ENCODE measurements at places on chromosomes 4 and X.
A peak's percentile ranks its signal among the peaks of the same experiment; 100 is the strongest.

- no peak for DNase-seq
These were observed 11.9 kb downstream of the SULT1E1 start for GRCh38 chr4:69848028-69848427.

GRCh38 chrX:100089724-100090123, 320.3 kb downstream of the PCDH19 start:
- DNase-seq: no peak

- DNase-seq: peak; percentile 21
These were observed 1000.7 kb downstream of the STIM2 start for GRCh38 chr4:27861381-27861787.

GRCh38 chr4:80125252-80126177, 52.5 kb upstream of the ANTXR2 start:
- no peak for DNase-seq

- DNase-seq: no peak
These were observed 135.7 kb downstream of the CNKSR2 start for GRCh38 chrX:21509912-21510311.

- DNase-seq: no peak
These were observed 347.7 kb downstream of the GABRG1 start for GRCh38 chr4:45776146-45776545.

DNA sequence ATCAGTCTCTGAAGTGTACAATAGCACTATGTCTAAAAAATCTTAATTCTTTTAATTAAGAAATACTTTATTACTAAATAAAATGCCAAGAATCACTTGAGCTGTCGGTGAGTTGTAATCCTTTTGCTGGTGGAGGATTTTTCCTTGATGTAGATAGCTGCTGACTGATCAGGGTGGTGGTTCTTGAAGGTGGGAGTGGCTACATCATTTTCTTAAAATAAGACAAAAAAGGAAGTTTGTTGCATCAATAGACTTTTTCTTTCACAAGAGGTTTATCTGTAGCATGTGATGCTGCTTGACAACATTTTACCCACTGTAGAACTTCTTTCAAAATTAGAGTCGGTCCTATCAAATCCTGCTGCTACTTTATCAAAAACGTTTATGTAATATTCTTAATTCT, 68.8 kb upstream of the ZC4H2 start:
- no peak for DNase-seq

GRCh38 chrX:136747003-136747986, 33.4 kb downstream of the ARHGEF6 start:
- DNase-seq: peak; percentile 23

DNA sequence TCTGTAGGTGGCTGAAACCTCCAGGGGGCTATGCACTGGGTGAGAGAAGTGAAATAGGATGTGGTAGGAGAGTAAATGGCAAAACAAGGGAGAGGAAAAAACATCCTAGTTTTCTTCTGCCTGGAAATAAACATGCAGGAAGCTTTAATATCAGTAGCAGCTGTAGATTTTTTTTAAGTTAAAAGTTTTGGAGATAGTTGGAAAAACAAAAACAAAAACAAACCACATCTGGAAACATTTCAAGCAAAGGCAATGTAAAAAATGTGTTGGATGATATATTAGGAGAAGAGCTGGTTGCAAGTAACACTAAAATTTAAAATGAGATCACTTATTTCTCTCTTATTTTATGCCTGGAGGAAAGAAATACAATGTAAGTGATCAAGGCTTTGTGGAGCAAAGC, 388.0 kb downstream of the SPRY1 start:
- DNase-seq: no peak

DNA sequence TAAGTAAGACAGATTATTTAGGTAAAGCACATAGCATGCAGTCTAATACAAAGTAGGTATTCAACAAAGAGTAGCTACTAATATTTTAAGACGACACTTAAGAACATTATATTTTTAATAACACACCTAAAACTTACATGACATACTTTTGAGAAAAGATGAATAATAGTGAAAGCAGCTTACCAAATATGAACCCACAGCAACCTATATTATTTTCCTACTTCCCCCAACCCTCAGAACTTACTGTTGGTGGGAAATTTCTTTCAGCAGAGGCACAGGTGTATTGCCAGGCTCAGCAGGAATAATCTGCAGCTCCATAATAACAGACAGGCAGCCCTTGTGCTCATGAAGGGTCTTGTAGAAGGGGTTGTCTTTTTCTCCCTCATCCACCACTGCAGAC, 498.9 kb downstream of the GLUD2 start:
- DNase-seq: no peak

DNA sequence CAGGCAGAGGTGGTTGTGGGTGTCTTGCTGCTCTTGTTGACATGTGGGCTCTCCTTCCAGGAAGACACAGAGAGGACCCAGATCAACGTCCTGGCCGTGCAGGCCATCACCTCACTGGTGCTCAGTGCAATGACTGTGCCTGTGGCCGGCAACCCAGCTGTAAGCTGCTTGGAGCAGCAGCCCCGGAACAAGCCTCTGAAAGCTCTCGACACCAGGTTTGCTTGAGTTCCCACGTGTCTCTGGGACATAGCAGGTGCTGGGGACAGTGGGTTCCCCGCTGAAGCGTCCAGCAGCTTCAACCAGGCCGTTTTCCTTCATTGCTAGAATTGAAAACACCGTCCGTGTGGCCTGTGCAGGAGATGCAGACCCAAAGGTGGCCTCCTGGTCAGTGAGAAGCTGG, 25.6 kb upstream of the MSANTD1 start:
- peak; percentile 10 for DNase-seq

DNA sequence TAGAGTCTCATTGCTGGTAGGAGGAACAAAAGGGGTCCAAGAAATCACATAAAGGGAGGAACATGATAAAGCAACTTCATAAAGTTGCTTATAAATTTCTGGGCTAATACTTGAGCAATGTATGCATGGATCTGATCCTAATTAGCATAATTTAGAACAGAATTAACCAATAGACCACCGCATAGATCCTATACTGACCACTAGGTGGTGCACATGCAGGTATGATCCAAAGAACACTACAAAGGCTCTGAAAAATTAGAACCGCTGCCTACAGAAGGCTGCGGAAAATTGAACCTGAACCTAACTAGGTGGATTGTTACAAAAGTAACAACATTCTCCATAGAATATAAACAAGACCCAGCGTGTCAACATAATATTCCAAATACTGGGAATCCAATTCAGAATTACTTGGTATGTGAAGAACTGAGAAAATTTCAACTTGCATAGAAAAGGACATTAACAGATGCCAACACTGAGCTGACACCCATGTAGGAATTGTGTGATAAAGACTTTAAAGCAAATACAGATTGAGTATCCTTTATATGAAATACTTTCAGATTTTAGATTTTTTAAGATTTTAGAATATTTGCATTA, 23.3 kb downstream of the BRCC3 start:
- no peak for DNase-seq

- no peak for DNase-seq
These were observed 72.2 kb upstream of the ATP6AP2 start for GRCh38 chrX:40508560-40508959.

DNA sequence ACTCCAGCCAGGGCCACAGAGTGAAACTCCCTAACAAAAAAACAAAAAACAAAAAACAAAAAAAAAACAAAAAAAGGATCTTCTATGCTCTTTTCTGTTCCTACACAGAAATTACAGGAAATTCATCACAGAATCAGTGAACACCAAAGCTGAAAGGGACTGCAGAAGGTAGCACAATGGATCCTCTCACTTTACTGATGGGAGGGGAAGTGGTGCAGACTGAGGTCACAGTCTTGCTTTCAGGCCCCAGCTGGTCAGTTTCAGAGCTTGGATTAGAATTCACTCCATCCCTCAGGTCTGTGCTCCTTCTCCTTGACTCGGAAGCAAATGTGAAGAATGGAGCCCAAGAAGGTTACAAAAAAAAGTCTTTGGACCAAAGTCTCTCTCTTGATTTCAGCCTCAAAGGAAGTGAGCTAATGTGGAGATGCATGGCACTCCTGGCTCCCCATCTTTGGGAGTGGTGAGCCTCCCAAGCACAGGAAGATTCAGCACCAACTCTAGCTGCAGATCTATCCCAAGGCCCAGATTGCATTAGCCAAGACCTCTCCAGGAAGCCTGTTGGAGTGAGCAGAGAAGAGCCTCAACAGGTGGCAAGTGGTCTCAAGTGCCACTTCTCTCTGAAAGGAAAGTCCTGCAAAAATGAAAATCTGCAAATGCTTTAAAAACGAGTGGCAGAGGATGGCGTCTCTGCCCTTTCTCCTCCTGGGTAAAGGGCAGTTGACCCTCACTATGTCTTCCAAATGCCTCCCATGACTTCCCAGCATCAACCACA, 176.0 kb downstream of the MAML3 start:
- DNase-seq: no peak

DNA sequence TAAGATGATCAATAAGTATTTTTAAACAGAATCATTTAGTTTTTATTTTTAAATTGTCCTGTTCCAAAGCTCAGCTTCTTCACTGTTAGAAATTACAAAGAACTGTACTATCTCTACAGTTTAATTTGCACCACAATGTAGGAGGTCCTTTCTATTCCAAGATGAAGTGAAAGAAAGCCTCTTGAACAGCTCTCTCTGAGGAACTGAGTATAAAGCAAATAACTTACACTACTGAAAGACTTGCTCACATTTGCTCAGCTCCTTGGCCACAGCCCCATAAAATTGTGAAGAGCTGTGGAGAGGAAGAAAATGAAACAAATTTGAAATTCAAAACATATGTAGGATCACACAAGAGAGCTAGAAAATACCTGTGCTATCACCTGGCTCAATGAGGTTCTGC, 68.6 kb downstream of the ENPEP start:
- DNase-seq: no peak

- DNase-seq: peak; percentile 19
These were observed 5.6 kb downstream of the PAK3 start for GRCh38 chrX:111101580-111101979.

DNA sequence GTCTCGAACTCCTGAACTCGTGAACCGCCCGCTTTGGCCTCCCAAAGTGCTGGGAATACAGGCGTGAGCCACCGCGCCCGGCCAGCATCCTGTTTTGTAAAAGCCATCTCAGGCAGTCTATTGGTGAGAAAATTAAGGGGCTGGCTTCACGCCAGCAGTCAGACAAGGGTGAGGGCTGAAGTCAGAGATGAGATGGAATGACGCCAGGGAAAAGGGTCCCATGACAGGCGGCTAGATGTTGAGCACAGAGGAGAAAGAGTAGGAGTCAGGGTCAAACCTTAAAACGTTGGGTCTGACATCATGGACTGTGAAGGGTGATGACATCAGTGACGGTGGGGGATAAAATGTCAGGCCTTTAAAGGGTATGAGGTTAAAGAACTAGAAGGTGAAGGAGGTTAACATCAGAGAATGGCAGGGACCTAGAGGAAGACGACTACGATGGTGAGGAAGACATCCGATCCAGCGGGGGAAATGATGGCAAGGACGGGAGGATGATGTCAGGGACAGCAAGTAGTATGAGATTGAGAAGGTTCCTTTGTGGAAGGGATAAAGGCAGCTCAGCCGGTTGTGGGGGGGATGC, 504 bp upstream of the RBM3 start:
- DNase-seq: peak; percentile 34

DNA sequence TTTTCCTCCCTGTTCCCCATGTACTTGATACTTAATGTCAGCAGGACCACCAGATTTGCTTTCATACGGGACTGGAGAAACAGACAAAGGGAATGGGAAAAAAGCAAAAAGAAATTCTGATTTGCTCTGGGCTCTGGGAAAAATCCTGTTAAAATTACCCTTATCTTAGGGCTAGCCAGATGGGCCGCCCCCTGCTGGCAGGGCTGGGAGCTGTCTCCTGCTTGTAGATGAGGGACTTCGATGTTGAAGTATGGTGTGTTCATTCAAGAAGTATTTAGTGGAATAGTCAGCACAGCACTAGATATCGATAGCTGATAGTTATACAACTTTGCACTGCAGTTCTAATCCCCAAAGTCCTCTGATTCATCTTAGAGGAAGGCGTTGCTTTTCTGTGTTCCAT, 45.8 kb downstream of the BCORL1 start:
- no peak for DNase-seq

- no peak for DNase-seq
These were observed 301.4 kb upstream of the AADAT start for GRCh38 chr4:170391066-170391740.

DNA sequence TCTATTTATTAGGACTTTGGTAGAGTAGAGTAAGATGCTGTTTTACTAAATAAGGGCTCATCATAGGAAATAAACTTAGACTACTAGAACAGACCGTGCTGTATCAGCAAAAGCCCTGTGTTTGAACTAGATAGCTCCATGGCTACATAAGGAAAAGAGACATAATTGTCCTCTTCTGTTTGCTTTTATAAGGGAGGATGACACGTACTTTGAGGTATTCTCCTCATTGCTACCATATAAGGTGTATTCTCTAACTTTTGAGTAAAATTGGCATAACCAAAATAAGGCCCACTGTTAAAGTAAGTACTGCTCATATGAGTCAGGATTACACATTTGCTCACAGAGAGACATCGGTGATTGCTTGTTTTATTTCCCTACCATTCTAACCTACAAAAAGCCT, 64.3 kb downstream of the PDLIM5 start:
- no peak for DNase-seq

- DNase-seq: no peak
These were observed 551.5 kb upstream of the PITX2 start for GRCh38 chr4:111174331-111174730.

DNA sequence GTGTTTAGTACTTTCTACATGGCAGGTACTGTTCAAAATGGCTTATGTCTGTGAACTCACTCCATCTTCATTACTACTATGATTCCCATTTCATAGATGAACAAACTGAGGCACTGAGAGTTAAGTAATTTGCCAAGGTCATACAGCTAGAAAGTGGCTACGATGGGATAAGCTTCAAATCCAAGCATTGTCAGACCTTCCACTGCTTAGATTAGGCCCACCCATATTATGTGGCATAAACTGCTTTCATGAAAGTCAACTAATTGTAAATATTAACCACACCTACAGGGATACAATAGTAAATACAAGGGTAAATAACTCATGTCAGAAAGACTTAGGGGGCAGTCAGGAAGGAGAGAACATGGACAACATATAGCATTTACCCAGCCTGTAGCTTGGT, 68.8 kb downstream of the SLITRK2 start:
- DNase-seq: no peak

DNA sequence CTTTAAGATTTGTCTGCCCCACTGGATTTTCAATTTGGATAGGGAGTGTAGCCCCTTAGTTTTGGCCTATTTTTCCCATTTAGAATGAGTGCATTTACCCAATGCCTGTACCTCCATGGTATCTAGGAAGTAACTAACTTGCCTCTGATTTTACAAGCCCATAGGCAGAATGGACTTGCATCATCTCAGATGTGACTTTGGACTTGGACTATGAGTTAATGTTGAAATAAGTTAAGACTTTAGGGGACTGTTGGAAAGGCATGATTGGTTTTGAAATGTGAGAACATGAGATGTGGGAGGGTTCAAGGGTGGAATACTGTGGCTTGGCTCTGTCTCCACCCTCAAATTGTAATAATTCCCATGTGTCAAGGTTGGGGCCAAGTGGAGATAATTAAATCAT, 2480.2 kb downstream of the PCDH7 start:
- no peak for DNase-seq

All from right hindlimb (tissue), 1 donor.